Hepatic stellate cell (primary cell): ENCODE measurements at places on chromosomes 16 and 17.
A peak's percentile ranks its signal among the peaks of the same experiment; 100 is the strongest.

GRCh38 chr16:11679941-11680911, 12.0 kb downstream of the SNN start:
- DNase-seq: no peak

DNA sequence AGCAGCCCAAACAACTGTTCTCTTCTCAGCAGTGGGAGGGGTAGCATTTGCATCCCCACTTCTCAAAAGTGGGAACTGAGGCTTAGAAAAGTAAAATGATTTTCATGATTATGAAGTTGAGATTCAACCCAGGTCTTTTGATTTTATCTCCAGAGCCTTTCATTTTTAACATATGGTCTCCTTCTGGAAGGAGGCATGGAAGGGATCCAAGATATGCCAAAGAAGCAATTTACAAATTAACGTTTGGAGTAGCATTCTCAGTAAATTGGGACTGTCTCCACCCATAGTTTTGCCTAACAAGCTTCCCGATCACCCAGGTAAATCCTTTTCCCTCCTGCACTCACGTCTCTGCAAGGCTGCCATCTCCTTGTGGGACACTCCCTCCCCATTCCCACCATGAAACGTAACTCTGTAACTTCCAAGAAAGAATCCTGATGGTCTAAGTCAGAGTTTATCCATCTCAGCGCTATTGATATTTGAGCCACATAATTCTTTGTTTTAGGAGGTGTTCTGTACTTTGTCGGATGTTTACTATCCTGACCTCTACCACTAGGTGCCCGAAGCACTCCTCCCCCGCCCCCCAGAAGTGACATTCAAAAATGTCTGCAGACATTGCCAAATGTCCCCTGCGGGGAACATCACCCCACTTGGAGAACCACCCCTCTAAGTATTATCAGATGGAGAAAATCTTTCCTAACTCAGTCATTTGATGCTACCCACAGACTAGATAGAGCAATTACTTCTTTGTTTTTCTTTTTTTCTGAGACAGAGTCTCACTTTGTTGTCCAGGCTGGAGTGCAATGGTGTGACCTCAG, 32.9 kb upstream of the NFAT5 start:
- DNase-seq: no peak

GRCh38 chr17:4215882-4216570, 47.8 kb downstream of the ANKFY1 start:
- no peak for DNase-seq

DNA sequence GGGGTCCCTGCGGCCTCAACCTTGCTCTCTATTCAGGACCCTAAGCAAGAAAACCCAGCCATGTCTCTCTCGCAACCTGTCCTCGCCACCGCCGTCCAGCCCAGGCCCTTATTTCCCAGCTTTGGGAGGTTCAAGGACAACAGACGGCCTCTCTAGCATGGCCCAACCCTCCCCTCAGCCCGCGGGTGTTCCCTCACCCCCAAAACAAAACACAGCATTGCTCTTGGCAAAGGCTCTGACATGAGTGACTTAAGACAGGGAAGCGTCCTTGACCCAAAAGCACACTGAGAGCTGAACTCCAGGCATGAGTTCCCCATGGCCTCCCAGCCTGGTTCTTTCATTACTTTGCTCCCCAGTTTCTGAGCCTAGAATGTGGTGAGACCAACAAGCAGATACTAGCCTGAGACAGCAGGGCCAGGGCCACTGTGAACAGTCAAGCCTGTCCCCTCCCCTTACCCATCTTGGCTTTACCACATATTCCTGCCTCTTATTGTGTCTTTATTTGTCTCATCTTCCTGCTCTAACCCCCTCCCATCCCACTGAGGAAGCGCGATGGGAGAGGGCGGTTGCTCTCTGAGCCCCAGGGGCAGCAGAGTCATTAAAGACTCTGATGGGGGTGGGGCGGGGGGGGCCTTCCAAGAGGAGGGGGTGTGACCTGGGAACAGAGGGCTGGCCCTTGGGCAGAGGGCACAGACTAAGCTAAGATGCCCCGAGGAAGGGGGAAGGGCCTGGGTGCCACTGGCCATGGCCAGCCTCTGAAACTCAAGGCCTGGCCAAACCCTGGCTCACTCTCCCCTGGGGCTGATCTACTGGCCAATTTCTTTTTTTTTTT, 11.8 kb downstream of the SREBF1 start:
- no peak for DNase-seq

- peak; percentile 26 for DNase-seq
Observed at GRCh38 chr16:53515259-53515658, 12.2 kb upstream of the AKTIP start.

- DNase-seq: no peak
Observed at GRCh38 chr17:27355419-27355818, 61.5 kb downstream of the WSB1 start.

- no peak for DNase-seq
Observed at GRCh38 chr17:17523001-17523730, 27.0 kb upstream of the RASD1 start.

GRCh38 chr17:17060001-17060922, 18.0 kb downstream of the MPRIP start:
- no peak for DNase-seq

- DNase-seq: peak; percentile 90
Observed at GRCh38 chr16:67672739-67673662, 6.4 kb downstream of the C16orf86 start.

- no peak for DNase-seq
Observed at GRCh38 chr17:65617496-65617895, 56.0 kb upstream of the AXIN2 start.
